Left lung (tissue), 14 donors: ENCODE measurements at places on chromosomes 11 and 22.

GRCh38 chr22:31945971-31946680 is 1.8 kb downstream of the YWHAH start:
- peak; percentile 25 for DNase-seq

DNA sequence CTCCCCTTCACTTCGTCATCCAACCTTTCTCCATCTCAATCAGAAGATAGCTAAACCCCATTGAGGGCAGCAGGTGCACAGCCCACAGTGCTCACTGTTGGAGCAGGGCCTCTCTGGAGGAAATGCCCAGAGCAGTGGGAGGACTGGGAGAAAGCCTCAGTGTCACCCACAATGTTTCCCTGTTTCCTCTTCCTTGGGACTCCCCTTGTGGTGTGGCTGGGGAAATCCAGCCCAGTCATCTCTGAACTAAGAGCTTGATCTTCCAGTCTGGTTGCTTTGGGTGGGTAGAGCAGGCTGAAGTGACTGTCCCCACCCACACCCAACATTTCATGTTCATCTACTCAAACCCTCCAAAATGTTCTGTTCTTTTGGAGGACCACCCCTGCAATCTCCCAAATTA is 29.8 kb upstream of the EED start:
- DNase-seq: no peak

- peak; percentile 88 for DNase-seq
Observed at GRCh38 chr11:120210626-120211521, at the start of gene OAF. TSS of gene OAF (plus strand) at chr11:120211032. CDS start at chr11:120211280, 248 bp downstream.

DNA sequence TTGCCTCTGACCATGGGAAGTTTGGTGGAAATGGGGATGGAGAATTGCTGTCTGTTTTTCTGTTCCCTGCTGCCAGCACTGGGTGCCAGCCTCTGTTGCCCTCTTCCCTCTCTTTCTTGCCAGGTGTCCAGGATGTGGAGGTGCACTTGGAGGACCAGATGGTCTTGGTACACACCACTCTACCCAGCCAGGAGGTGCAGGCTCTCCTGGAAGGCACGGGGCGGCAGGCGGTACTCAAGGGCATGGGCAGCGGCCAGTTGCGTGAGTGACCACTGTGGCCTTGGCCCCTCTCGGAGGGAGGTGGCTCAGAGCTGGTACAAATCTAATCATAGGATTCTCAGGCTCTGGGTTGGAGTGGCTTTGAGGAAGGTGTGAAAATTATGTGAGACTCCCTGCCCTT is 6.0 kb downstream of the CCS start:
- DNase-seq: peak; percentile 55

- DNase-seq: no peak
Observed at GRCh38 chr22:22031183-22031945, 48.8 kb upstream of the TOP3B start.

DNA sequence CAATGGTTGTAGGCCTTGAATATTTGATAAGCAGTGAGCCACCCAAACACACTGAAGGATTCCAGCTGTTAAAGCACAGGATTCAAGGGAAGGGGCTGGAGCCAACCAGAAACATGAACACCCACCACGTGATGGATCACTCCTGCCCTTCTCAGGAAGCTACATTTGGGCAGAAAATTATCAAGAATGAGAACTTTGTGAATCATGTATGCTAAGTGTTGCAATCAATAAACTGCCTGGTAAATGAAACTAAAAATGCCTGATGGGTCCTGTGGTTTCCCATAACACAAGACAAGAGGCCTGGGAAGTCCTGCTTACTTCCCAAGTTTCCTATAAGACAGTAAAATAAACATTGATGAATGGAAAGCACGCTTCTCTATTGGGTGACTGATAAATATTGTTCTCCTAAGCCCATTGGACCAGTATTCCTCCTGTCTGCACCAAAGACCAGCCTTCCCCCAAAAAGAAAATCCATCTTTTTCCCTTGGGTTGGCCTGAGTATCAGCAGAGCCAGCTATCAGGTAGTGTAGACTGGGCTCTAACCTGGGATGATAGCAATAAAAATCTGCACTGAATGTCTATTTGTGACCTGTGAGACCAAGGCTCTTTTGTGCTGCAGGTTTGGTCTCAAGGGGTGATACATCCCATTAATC is 98.4 kb downstream of the CCDC83 start:
- DNase-seq: no peak

DNA sequence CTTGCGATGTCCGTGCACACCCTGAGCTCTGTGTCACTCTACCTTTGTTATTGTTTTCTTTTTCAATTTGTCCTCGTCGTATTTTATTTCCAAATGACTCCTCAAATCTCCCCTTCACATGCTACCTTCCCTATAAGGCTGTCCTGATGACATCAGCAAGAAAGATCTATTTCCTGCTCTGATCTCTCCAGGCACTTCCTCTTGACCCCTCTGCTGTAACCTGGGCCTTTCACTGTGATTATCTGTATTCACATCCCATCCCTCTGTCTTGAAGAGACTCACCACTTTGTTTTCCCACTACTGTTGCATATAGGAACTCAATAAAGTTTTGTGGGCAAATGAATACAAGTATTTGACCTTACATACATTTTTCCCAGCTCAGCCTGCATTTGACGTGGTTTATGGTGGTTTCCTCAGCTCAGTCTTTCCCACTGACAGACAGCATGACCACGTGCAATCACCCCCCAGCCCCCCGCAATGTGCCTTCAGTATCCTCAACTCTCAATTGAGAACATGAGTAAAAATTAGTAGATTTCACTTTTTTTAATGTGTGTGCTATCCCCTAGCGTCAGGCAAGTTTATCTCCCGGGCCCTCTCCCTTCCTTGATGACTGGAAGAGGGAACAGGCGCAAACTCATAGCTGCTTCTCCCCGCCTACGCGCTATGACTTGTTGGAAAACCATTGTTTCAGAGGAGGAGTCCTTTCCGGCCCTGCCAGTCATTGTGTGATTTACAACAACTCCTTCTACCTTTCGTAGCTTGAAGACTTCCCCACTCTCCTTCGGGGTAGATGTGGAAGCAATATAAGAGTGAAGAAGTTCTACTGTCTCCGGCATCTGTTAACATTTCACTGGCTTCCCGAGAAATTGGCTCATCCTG is 498.5 kb downstream of the NTM start:
- no peak for DNase-seq
